ENCODE measurements at places on chromosomes 11 and 22. TPM values are rescaled to one million over a fixed set of nuclear protein-coding genes. Genes with fewer than 3 reads are reported as not detected.

DNA sequence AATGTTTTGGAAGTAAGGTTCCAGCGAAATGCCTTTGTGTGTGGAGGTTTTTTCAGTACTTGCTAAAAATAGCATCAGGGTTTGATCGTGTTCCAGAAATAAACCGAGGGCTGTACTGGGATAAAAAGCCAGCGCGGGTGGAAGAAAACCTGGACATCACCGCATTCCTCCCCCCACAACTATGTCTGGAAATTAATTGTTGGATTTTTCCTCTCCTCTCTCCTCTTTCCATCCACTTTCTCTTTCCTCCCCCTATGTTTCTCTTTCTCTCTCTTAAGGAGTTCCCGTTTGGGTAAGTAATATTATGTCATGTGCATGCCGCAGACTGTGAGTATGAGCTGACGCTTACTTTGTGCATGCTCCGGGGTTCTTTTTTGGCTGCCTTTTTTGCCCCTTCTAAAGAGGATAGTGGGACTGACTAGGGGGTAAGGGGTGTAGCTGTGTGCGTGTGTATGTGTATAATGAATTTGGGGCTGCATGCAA, 104.2 kb upstream of the HSD17B12 start:
- no peak for DNase-seq

The CCDC73 gene
- total RNA-seq: not detected

GRCh38 chr11:66820901-66821300, 22.3 kb upstream of the RCE1 start:
- no peak for DNase-seq

The PAMR1 gene
- not detected for total RNA-seq

- no peak for DNase-seq
Observed at GRCh38 chr22:36587289-36588154, 58.6 kb upstream of the EIF3D start.

- DNase-seq: no peak
Observed at GRCh38 chr11:80165744-80166143, 724.9 kb upstream of the TENM4 start.

DNA sequence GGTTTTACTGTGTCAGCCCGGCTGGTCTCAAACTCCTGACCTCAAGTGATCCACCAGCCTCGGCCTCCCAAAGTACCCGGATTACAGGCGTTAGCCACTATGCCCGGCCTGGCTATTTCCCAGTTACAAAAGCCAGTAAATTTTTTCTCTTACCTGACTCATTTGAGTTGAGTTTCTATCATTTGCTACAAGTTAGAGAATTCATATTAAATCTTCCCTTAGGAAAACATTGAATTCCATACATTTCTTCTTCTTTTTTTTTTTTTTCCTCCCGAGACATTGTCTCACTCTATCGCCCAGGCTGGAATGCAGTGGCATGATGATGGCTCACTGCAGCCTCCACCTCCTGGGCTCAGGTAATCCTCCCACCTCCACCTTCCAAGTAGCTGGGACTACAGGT, 26.0 kb downstream of the CHEK2 start:
- no peak for DNase-seq

GRCh38 chr11:43947003-43947500, 4.6 kb downstream of the C11orf96 start:
- no peak for DNase-seq

DNA sequence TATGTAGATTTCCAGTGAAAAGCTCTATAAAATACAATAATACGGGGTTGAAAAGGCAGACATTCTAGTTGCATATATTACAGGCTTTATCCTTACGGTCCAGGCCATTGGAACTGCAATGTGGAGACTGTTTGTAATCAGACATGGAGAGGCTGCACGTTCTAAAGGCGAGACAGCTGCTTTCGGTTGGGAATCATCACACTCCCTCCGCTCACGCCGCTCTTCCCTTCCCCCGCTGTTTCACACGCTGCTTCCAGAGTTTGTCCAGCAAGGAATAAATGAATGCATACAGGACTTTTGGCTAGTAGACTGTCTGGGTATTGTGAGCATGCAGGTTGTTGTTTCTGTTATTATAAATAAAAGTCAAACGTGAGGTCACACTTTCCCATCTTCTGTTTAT, 13.5 kb upstream of the EFCAB6 start:
- no peak for DNase-seq

DNA sequence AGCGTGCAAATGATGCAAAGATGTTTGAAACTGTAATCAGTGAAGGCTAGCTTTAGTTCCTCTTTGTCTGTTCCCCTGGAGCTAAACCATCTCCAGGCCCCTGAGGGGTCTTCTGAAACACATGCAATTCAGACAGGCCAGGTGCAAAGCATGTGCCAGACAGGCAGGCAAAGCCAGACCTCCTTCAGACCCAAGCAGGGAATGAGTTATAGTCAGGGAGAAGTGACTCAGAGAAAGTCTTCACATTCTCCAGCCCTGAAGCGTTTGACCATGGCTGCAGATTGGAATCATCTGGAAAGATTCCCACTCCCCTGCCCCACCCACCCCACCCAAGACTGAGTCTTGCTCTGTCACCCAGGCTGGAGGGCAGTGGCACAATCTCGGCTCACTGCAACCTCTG, 187.0 kb upstream of the ISX start:
- DNase-seq: no peak

DNA sequence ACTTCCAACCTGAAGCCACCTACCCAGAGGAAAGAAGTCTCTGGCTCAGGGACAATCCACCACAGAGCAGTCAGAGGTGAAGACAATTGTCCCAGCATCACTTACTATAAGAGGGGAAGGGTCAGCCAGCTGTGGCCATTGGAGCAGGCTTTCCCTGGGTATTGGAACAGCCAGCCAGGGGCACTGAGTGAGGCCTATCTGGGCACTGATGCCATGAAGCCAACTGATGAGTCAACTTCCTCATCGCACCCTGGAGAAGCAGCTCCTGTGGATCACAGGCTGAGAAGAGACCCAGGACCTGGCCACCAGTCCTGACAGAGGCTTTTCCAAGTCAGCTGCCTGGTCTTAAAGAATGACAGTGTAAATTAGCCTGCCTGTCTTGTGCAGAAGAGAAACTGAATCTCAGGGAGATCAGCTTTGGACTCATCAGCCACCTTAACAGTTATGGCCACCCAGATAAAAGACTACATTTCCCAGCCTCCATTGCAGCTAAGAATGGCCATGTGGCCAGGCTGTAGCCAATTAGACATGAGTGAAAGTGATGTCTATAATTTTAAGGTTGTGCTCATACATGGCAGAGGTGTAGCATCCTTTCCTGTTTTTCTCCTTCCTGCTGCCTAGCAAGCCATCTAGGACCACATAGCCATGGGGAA, 19.0 kb downstream of the CHST1 start:
- no peak for DNase-seq

The LRRC74B gene
- total RNA-seq: not detected

GRCh38 chr22:50569041-50569459, 6.3 kb upstream of the SYCE3 start:
- DNase-seq: no peak

DNA sequence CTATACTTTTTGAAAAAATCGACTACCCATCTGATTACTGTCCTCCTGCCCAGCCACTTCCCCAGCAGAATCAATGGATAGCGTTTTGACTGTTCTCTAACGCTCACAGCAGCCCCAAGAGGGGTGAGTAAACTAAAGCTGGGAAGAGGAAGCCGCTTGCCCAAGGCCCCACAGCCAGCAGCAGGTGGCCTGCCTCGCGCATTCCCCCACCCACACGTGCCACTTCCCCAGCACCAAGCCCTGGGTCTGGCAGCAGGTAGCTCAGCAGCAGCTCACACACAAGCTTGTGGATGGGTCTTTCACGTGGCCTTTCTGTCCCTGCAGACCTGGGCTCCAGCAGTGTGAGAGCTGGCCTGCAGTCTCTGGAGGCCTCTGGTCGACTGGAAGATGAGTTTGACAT, 34.3 kb downstream of the TOM1 start:
- DNase-seq: peak; percentile 64

DNA sequence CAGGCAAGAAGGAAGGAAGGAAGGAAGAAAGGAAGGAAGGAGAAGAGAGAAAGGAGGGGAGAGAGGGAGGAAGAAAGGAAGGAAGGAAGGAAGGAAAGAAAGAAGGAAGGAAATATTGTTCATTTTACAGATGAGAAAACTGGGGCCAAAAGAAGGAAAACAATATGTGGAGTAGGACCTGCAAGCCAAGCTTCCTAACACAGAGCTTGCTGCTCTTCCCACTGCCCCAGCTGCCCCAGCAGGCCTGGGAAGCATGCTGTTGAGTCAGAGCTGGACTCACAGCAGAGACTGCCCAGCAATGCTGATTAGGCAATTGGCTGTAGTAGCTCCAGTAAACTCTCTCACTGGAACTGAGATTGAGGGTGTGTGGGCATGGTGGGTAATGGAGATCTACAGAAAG, 42.6 kb upstream of the SMCO4 start:
- no peak for DNase-seq

GRCh38 chr11:72776844-72777754, 16.7 kb downstream of the STARD10 start:
- DNase-seq: no peak

DNA sequence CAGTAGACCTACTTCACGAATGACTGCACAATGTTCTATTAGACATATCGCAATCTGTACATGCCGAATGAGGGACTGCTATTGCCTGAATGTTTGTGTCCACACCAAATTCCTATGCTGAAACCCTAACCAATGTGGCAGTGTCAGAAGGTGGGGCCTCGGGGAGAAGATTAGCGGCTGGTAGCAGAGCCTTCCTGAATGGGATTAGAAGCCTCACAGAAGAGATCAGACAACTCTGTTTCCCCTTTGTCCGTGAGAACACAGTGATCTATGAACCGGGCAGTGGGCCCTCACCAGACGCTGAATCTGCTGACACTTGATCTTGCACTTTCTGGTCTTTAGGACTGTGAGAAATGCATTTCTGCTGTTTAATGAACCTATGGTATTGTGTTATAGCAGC, 33.1 kb downstream of the LRFN4 start:
- DNase-seq: no peak

GRCh38 chr11:74015919-74016684, 7.2 kb upstream of the UCP3 start:
- DNase-seq: no peak

- DNase-seq: no peak
Observed at GRCh38 chr11:64444838-64445441, 86.0 kb downstream of the RPS6KA4 start.

GRCh38 chr11:104812103-104812788, 86.0 kb downstream of the CASP12 start:
- DNase-seq: no peak

The VSIG10L2 gene
- total RNA-seq: not detected

DNA sequence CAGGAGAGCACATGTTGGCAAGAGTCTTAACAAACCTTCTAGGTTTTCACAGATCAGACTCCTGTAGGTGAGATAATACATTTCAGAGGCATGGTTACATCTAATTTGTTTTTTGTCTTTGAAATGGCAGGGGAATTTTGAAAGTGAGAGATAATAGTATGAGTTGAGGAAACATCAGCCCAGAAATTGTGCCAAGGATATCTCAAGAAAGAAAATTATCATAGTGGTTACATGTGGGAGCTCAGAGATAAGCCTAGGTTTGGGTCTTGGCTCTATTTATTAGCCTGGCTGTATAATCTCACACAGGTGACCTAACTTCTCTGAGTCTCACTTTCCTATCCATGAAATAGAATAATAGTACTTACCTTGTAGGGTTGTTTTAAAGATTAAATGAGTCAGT, 443 bp downstream of the BTBD18 start:
- DNase-seq: no peak

The ZNF214 gene
- total RNA-seq: not detected

The MSANTD4 gene
- total RNA-seq: 11.4 TPM

DNA sequence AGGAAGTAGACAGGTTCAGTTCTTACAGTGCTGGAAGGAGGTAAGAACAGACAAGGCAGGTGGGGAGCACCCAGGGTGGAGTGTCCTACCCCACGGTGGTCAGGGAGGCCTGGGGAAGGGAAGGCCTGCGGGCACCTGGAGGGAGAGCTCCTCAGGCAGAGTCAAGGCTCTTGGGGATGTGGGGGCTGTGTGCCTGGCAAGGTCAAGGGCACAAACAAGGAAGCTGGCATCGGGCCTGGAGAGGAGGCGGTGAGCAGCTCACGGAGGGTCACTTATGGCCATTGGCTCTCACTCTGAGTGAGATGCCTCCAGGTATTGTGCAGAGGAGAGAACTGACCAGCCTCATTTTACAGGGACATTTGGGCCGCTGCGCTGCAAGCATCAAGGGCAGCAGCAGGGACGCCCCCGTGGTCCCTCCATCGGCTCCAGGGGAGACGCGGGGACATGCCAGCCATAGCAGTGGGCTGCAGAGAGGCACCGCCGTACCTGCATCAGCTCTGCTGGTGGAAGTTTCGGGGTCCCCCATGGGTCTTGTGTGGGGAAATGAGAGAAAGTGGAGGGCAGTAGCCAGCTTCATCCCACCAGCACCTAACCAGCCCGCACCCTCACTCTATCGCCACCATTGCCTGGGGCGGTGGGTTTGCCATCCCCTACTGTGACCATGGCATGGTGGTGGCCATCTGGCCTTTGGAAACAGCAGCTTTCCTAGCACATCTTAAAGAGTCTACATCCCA, 37.5 kb upstream of the RTL6 start:
- no peak for DNase-seq

The BTG4 gene
- not detected for total RNA-seq

The CCDC87 gene
- 0.24 TPM for total RNA-seq

The RIC3 gene
- 5.6 TPM for total RNA-seq

- no peak for DNase-seq
Observed at GRCh38 chr11:40230821-40231220, 1228.6 kb downstream of the LRRC4C start.

The OR4C13 gene
- total RNA-seq: not detected

The CTTN gene
- total RNA-seq: 52.6 TPM

- no peak for DNase-seq
Observed at GRCh38 chr22:39183991-39184585, 31.6 kb upstream of the CBX7 start.

The FLRT1 gene
- total RNA-seq: 0.36 TPM

The MS4A4A gene
- total RNA-seq: not detected

GRCh38 chr11:102530558-102530957, at the start of gene MMP7:
TSS of gene MMP7 (minus strand) at chr11:102530747. CDS start at chr11:102530700, 47 bp downstream.
- no peak for DNase-seq

The ZC3H7B gene
- total RNA-seq: 37.7 TPM

The OPCML gene
- total RNA-seq: not detected

The TREH gene
- total RNA-seq: not detected

The ATG16L2 gene
- total RNA-seq: 79.7 TPM

GRCh38 chr11:69825037-69825834, 6.0 kb upstream of the FGF3 start:
- no peak for DNase-seq

Data from activated CD4-positive, alpha-beta memory T cell treated with anti-CD3 and anti-CD28 coated beads for 36 hours (primary cell).